ENCODE measurements at places on chromosomes 13 and 19. TPM values are rescaled to one million over a fixed set of nuclear protein-coding genes. Genes with fewer than 3 reads are reported as not detected.

Gene PRRG2
- total RNA-seq: 9.0 TPM

Gene LILRA1
- not detected for total RNA-seq

Gene ZNF208
- 0.09 TPM for total RNA-seq

Gene TRPC4
- total RNA-seq: 0.54 TPM

Gene PSG1
- not detected for total RNA-seq

Gene KLC3
- 0.43 TPM for total RNA-seq

Gene SUCLA2
- 37.2 TPM for total RNA-seq

Gene ANO8
- 2.2 TPM for total RNA-seq

Gene GNA15
- total RNA-seq: 0.09 TPM

Gene OLFM4
- 0.11 TPM for total RNA-seq

Gene LGI4
- total RNA-seq: not detected

Gene SSC5D
- total RNA-seq: under 0.01 TPM

Gene OR7D2
- total RNA-seq: not detected

Gene ITGBL1
- 16.3 TPM for total RNA-seq

Gene CACNG8
- 0.17 TPM for total RNA-seq

Gene RFPL4A
- 0.87 TPM for total RNA-seq

Gene KRTDAP
- not detected for total RNA-seq

Gene PCSK4
- total RNA-seq: 0.65 TPM

Gene ELSPBP1
- not detected for total RNA-seq

Gene GARIN5A
- 0.17 TPM for total RNA-seq

Gene RASIP1
- total RNA-seq: 61.2 TPM

Gene CILP2
- total RNA-seq: not detected

Gene SEMA6B
- total RNA-seq: 41.9 TPM

Gene CGB5
- total RNA-seq: not detected

Gene ANKLE1
- 0.43 TPM for total RNA-seq
